ENCODE measurements at places on chromosomes 12 and 14. TPM values are rescaled to one million over a fixed set of nuclear protein-coding genes. Genes with fewer than 3 reads are reported as not detected.
A peak's percentile ranks its signal among the peaks of the same experiment; 100 is the strongest.

DNA sequence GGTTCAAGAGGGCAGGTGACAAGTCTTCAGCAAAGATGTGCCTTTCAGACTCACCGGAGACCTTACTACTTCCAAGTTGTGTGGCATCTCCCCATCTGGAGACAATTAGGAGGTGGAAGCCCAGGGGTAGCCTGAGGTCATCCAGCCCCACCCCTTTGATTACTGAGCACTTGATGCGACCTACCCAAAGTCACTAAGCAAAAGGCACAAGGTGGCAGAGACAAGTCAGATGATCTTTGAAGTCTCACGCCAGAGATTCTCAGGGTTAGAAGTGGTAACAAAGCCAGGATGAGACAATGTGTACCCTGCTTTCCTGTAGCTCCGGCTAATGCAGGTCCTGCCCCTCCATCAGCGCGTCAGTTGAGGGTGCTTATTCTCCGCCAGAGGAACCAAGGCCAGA is 1.4 kb upstream of the FOXN3 start:
- no peaks in the 10 kb centered on the region for H3K27me3 ChIP-seq
- H3K4me3 ChIP-seq, result no peak overlapping the region
- peak overlapping the region; percentile 92 for H3K27ac ChIP-seq
- no peak for DNase-seq
- peaks cover 37% of the 10 kb centered on the region for H3K4me1 ChIP-seq

DNA sequence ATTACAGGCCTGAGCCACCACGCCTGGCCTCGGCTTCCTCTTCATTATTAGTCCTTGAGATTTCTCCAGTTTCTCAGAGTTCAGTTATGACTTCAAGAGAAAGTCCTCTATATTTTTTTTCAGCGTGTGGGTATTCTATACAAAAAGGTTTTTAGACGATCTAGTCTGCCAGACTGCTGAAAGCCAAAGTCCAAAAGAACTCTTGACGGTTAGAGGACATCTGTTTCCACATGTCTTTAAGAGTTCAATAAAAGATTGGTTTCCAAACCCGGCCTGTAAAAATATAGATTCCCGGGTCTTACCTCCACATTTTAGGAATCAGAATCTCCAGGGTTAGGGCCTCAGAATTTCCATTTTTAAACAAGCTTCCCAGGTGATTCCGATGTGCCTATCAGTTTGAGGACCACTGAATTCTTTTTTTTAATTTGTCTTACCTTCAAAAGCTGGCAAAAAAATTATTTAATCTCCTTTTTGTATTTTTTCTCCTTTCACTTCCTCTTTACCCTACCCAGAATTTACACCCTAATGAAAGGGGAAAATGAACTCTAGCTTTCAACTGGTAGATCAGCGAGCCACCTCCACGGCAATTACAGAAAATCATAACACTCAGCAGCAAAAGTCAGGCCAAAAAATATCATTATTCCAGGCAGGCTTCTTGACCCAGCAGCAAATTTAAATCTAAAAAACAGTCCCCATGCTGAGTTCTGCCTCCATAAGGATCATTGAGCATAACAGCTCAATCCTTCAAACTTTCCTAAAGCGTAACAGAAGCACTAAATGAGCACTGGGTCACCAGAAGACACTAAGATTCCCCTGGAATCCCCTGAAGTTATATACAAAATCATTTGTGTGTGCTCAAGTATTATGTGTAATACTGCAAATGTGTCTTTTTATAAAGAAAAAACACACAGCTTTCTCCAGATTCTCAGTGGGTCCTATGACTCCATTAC is 8.7 kb downstream of the NT5DC3 start:
- H3K4me3 ChIP-seq, result peak overlapping the region; percentile 67
- H3K4me1 ChIP-seq, result peaks cover 68% of the 10 kb centered on the region
- H3K27ac ChIP-seq, result peak overlapping the region; percentile 77
- no peaks in the 10 kb centered on the region for H3K36me3 ChIP-seq
- no peaks in the 10 kb centered on the region for H3K27me3 ChIP-seq
- DNase-seq, result no peak

- H3K4me1 ChIP-seq, result no peaks in the 10 kb centered on the region
- H3K36me3 ChIP-seq, result no peaks in the 10 kb centered on the region
- no peak overlapping the region for H3K4me3 ChIP-seq
- DNase-seq, result no peak
- no peaks in the 10 kb centered on the region for H3K27me3 ChIP-seq
Measured at GRCh38 chr14:104368751-104369100, 210.8 kb upstream of the C14orf180 start.

DNA sequence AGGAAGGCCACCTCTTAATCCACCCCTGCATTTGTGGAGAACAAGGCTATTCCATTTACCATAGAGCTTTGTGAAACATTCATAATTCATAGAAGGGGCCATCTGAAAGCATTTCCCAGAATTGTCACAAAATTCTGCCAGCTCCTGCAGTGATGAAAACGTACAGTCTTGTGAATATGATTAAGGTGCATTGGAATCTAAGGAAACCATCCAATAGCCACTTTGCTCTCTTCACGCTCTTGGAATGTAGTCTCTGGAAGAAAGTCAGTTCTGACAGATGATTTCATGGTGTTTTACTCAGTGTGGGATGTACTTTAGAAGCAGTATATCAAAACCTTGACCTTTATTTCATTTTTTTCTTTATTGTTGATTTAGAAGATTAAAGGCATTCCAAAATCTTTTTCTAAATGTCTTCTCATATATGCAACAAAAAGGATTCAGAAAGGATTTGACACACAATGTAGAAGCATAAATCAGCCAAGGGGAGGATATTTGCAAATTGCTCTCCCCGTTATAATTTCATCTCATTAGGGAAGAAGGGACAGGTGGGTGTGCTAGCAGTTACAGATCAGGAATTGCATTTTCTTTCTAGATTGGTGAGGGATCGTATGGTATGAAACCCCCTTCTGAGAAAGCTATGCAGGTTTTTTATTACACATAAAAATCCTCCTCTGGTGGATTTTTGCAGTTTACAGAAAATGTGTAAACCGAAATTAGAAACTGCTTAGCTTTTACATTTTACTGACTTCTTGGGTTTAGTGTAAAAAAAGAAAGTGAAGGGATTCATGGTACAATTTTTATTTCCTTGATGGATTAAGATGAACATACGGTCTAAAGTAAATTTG is 390.2 kb downstream of the LRIG3 start:
- no peaks in the 10 kb centered on the region for H3K4me1 ChIP-seq
- DNase-seq, result no peak
- no peak overlapping the region for H3K27ac ChIP-seq
- H3K27me3 ChIP-seq, result no peaks in the 10 kb centered on the region
- no peaks in the 10 kb centered on the region for H3K36me3 ChIP-seq

GRCh38 chr12:1696800-1697199 is 5.9 kb downstream of the ADIPOR2 start:
- no peak overlapping the region for H3K4me3 ChIP-seq
- peak; percentile 11 for DNase-seq
- H3K27me3 ChIP-seq, result no peaks in the 10 kb centered on the region
- peak overlapping the region; percentile 6 for H3K27ac ChIP-seq
- H3K4me1 ChIP-seq, result peaks cover 32% of the 10 kb centered on the region

DNA sequence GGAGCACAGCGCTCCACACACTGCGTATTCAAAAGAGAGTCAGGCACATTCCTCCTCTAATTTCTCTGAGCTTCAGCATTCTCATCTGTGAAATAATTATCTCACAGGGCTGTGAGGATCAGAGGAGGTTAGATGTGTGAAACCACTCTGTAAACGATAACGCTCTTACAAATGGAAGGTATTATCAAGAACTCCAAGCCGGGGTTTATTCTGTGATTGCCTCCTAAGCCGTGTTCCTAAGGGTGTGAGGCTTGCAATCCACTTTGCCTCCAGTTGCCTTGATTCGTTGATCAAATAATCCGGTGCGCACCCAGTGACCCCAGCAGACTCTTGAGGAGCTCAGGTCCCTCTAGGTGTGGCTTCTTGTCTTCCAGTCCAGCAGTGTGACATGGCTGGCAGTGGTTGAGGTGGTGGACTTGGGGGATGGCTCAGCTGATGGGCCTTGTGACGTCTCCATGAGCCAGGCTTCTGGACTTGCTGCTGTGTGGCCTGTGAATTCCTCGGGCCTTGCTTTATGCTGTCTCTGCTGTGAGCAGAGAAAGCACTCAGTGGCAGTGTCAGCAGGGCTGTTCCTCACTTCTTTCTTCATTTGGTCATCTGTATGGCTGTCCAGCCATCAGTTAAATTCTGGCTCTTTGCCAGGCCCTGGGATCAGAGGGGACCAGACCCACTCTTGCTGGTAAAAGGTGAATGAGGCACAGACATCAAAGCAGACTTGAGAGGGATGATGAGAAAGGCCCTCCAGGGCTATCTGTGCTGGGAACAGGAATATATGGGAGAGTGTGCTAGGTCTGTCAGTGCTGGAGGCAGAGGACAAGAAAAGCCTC is 71.0 kb downstream of the SLC25A47 start:
- DNase-seq, result no peak
- H3K27me3 ChIP-seq, result no peaks in the 10 kb centered on the region
- no peak overlapping the region for H3K27ac ChIP-seq
- no peak overlapping the region for H3K4me3 ChIP-seq
- H3K4me1 ChIP-seq, result peaks cover 15% of the 10 kb centered on the region
- peaks cover 21% of the 10 kb centered on the region for H3K36me3 ChIP-seq

DNA sequence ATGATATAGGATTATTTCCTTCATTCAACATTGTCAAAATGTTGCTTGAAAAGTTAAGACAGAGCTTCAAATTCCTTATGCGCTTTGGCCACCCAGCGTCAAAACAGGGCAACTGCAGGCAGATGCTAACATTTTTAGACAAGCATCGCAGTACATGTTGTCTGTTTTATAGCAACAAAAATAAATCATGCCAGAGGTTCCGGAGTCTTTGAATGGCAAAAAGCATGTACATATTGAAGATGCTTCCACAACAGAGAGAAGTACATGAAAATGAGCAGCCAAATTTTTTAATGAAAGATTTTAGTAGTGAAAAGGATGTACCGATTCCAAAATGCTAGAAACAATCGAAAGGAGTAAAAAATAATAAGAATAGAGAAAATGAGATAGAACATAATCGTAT is 49.8 kb upstream of the USP15 start:
- H3K4me3 ChIP-seq, result peak overlapping the region; percentile 52
- peak; percentile 58 for DNase-seq
- no peaks in the 10 kb centered on the region for H3K36me3 ChIP-seq
- peaks cover 53% of the 10 kb centered on the region for H3K4me1 ChIP-seq
- H3K27ac ChIP-seq, result no peak overlapping the region

- no peaks in the 10 kb centered on the region for H3K4me1 ChIP-seq
- H3K4me3 ChIP-seq, result no peak overlapping the region
- H3K27ac ChIP-seq, result no peak overlapping the region
- peaks cover 64% of the 10 kb centered on the region for H3K36me3 ChIP-seq
- DNase-seq, result no peak
- H3K27me3 ChIP-seq, result no peaks in the 10 kb centered on the region
Measured at GRCh38 chr12:6730169-6730568, 6.3 kb downstream of the COPS7A start.

GRCh38 chr14:99604766-99605298 is 825 bp upstream of the CCDC85C start:
- peak overlapping the region; percentile 42 for H3K4me3 ChIP-seq
- H3K4me1 ChIP-seq, result peaks cover 5% of the 10 kb centered on the region
- H3K27me3 ChIP-seq, result peaks cover 54% of the 10 kb centered on the region
- H3K27ac ChIP-seq, result no peak overlapping the region
- no peaks in the 10 kb centered on the region for H3K36me3 ChIP-seq

- H3K27ac ChIP-seq, result no peak overlapping the region
- H3K27me3 ChIP-seq, result no peaks in the 10 kb centered on the region
- no peak for DNase-seq
- no peak overlapping the region for H3K4me3 ChIP-seq
- peaks cover 2% of the 10 kb centered on the region for H3K4me1 ChIP-seq
Measured at GRCh38 chr12:64253356-64253755, 31.3 kb upstream of the KICS2 start.

- no peaks in the 10 kb centered on the region for H3K27me3 ChIP-seq
- no peak overlapping the region for H3K4me3 ChIP-seq
- no peaks in the 10 kb centered on the region for H3K4me1 ChIP-seq
Measured at GRCh38 chr12:78430551-78430950, 434.0 kb upstream of the SYT1 start.

DNA sequence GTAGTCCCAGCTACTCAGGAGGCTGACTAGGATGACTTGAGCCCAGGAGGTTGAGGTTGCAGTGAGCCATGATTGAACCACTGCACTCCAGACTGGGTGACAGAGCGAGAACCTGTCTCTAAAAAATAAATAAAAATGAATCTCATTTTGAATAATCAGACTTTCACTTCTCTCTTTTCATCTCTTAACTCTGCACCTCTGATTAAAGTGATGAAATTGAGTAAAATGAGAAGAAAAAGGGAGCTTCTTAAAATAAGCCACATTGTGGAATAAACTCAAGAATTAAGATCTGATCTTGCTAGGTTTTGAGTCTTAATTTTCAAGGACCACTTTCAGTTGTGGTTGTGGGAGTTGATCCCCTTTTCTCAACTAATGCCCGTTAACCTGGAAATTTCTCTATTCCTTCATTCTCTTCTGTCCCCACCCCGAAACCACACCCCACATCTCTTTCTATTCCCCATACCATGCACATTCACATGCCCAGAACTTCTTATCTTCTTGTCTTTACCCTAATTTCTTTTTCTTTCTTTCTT is 70.9 kb upstream of the ETV6 start:
- no peak for DNase-seq
- no peak overlapping the region for H3K27ac ChIP-seq
- no peaks in the 10 kb centered on the region for H3K27me3 ChIP-seq
- no peak overlapping the region for H3K4me3 ChIP-seq
- peaks cover 35% of the 10 kb centered on the region for H3K4me1 ChIP-seq

DNA sequence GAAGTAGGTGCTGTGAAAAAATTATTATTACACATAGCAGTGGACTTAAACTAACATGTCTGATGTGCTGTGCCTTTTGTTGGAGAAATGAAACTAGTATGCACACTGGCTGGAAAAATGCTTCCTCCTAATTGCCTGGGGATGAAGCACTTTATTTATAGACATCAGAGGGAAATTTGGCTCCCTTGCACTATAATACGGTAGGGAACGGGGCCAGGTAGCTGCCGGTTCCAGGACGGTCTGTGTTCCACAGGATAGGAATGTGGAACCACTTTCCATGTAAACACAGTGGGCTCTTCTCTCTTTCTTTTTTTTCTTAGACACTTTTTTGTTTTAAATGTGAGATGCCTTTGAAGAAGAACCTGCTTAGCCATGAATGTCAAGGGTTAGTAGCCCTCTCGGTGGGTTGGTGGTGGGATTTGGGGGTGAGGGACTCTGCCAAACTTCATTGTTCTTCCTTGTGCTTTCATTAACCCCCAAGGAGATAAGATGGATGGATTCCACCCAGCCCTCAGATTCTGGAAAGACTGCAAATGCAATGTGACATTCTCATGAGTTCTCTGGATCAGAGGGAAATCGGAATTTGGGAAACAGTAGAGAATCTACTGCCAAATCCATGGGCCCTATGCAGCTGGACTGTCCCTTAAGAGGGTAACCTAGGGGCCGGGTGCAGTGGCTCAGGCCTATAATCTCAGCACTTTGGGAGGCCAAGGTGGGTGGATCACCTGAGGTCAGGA is 58.0 kb upstream of the GSC start:
- no peak overlapping the region for H3K4me3 ChIP-seq
- no peaks in the 10 kb centered on the region for H3K4me1 ChIP-seq

The SLC41A2 gene
- polyA plus RNA-seq, result not detected

The HECTD1 gene
- 12.7 TPM for polyA plus RNA-seq

The ARHGAP9 gene
- 213 TPM for polyA plus RNA-seq

The HOXC4 gene
- not detected for polyA plus RNA-seq

The OR4E1 gene
- not detected for polyA plus RNA-seq

The C12orf54 gene
- not detected for polyA plus RNA-seq
